Mucosa of descending colon (tissue), 3 donors: ENCODE measurements at places on chromosomes 3 and 15. TPM values are rescaled to one million over a fixed set of nuclear protein-coding genes. Genes with fewer than 3 reads are reported as not detected.

CPNE9 gene
- total RNA-seq = 0.70 TPM

DNA sequence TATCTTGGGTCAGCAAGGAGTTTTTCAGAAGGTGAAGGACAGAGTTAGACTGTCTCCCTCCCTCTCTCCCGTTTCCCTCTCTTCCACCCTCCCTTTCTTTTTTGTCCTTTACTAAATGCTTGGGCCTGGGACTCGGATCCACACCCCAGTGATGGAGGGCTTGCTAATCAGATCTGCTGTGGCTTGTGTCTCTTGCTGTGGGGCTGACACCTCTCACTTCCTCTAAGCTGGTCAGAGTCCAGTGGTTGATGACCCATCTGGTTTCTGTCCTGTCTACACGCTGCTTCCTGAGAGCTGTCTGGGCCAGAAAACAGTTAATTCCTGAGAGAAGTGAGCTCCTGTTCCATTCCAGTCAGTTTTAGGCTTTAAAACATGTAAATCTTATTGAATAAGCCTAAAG, 849 bp downstream of the TRAK1 start:
- DNase-seq = no peak

DNA sequence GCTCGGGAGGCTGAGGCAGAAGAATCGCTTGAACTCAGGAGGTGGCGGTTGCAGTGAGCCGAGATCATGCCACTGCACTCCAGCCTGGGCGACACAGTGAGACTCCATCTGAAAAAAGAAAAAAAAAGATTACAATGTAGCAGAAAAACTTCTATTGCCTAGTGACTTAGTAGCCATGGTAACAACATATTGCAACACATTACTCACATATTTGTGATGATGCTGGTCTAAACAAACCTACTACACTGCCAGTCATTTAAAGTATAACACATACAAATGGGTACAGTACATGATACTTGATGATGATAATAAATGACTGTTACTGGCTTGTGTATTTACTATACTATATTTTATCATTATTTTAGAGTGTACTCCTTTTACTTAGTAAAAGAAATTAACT, 125.6 kb downstream of the PLOD2 start:
- DNase-seq = no peak

DNA sequence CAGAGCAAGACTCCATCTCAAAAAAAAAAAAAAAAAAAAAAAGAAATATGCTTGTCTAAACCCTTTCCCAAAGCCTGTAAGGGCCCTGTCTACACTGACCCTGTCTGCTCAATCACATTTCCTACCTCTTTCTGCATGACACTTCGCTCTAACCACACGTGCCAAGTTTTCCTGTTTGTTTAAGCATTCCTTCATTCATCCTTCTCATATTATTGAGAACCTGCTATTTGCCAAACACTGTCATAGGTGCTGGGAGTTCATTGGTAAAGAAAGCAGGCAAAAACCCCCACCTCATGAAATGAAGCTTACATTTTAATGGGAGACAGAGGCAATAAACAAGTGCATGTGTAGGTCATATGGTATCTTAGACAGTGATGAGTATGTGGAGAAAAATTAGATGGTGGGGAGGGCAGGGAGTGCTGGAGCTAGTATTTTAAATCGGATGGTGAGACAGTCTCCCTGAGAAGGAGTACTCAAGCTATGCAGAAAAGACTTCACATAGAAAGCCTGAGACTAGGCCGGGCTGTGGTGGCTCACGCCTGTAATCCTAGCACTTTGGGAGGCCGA, 48.0 kb downstream of the B3GNT5 start:
- no peak for DNase-seq

- peak; percentile 31 for DNase-seq
These were observed 77.3 kb downstream of the SMAD3 start for GRCh38 chr15:67142767-67143100.

- no peak for DNase-seq
These were observed 775.1 kb upstream of the CFAP20DC start for GRCh38 chr3:59824876-59825275.

DNA sequence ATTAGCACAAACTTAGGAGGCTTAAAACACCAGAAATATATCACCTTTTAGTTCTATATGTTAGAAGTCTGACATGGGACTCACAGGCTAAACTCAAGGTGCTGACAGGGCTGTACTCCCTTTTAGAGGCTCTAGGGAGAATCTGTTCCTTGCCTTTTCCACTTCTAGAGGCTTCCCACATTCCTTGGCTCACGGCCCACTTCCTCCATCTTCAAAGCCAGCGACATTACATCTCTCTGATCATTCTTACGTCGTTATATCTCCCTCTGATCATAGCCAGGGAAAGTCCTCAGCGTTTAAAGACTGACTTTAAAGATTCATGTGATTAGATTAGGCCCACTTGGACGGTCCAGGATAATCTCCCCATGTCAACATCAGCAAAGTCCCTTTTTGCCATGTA, 166.3 kb downstream of the GREM1 start:
- peak; percentile 32 for DNase-seq

GATM gene
- 7.7 TPM for total RNA-seq

KIF7 gene
- 1.6 TPM for total RNA-seq

C3orf80 gene
- 0.38 TPM for total RNA-seq

DNA sequence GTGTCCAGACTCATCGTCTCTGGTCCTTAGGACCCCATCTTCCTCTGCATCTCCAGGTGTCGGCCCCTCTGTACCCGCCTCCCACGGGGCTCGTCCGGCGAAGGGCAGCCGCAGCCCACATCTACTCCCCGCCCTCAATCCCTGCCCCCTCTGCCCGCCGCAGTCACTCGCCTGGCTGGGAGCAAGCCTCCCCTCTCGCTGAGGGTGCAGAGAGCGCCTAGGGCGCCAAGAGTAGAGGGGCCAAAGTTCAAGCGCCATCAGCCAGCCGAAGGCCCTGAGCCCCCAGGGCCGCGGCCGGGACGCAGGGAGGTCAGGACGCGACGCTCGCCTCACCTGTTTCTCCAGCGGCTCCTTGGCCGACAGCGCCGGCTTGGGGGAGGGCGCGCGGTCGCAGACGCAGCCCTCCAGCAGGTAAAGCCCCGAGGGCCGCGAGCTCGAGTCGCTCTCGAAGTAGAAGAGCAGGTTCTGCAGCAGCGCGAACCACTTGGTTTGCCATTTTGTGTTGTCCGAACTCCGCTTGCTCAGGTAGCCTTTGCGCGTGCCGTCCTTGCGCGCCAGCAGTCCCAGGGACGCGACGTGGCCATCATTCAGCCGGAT, 592 bp downstream of the RASGRF1 start:
- DNase-seq = no peak

DNA sequence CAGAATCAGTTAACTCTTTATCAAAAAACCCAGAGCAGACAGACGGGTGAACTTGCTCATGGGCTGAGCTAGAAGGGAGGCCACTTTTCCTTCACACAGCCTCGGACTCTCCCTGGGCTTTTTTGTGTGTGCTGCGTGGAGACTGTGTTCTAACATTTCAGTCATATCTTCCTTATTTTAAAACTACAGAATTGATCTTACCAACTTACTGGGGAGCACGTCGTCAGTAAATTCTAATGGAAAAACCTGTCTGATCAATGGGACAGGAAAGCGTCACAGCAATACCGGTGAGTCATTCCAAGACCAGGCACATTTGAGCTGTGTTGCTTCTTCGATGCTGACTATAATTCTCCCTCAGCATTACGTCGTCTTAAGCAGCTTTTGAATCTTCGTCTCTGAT, 145.1 kb downstream of the LPP start:
- no peak for DNase-seq

- no peak for DNase-seq
These were observed 23.3 kb downstream of the POPDC2 start for GRCh38 chr3:119636891-119637611.
